Mesothelial cell of epicardium (in vitro differentiated cells): ENCODE measurements at places on chromosomes 2 and 18.

DNA sequence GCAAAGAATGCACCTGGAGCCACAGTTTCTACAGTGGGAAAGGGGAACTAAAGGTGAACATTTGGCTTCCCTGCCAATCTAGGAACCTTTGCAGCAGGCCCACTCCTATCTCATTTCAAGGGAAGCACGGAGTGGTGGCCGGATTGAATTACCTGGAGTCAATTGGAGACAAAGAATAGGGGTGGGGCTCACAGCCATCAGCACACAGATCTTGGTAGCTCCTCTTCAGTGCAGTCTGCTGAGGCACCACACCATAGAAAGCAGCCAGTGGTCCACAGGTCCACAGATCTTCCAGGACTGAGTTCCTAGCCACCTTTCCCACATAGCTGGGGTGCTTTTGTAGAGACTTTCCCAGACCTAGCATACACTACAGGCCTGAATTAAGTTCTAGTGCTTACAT, 43.5 kb upstream of the NXPH2 start:
- H3K36me3 ChIP-seq: no peaks in the 10 kb centered on the region
- peaks cover 5% of the 10 kb centered on the region for H3K4me1 ChIP-seq
- DNase-seq: no peak
- no peaks in the 10 kb centered on the region for H3K27me3 ChIP-seq

- no peaks in the 10 kb centered on the region for H3K4me1 ChIP-seq
- H3K27me3 ChIP-seq: no peaks in the 10 kb centered on the region
- H3K4me3 ChIP-seq: no peak overlapping the region
- DNase-seq: no peak
These were observed 60.3 kb downstream of the STEAP3 start for GRCh38 chr2:119283873-119284331.

GRCh38 chr2:235879116-235879515, 289.1 kb downstream of the GBX2 start:
- H3K4me3 ChIP-seq: no peak overlapping the region
- no peaks in the 10 kb centered on the region for H3K27me3 ChIP-seq
- no peak overlapping the region for H3K27ac ChIP-seq
- DNase-seq: no peak
- H3K4me1 ChIP-seq: peaks cover 2% of the 10 kb centered on the region

GRCh38 chr18:48928787-48929186, 22.0 kb downstream of the SMAD7 start:
- peak overlapping the region; percentile 57 for H3K4me3 ChIP-seq
- no peak for DNase-seq
- H3K4me1 ChIP-seq: peaks cover 98% of the 10 kb centered on the region
- H3K36me3 ChIP-seq: no peaks in the 10 kb centered on the region

- no peaks in the 10 kb centered on the region for H3K36me3 ChIP-seq
- H3K4me3 ChIP-seq: no peak overlapping the region
- no peak overlapping the region for H3K27ac ChIP-seq
- H3K4me1 ChIP-seq: peaks cover 12% of the 10 kb centered on the region
- peaks cover 11% of the 10 kb centered on the region for H3K27me3 ChIP-seq
- DNase-seq: no peak
These were observed 121.4 kb upstream of the HDAC4 start for GRCh38 chr2:239522002-239522739.

- H3K4me3 ChIP-seq: no peak overlapping the region
- no peaks in the 10 kb centered on the region for H3K36me3 ChIP-seq
- DNase-seq: no peak
- no peak overlapping the region for H3K27ac ChIP-seq
- no peaks in the 10 kb centered on the region for H3K27me3 ChIP-seq
These were observed 56.9 kb upstream of the HAAO start for GRCh38 chr2:42849311-42849710.

- H3K4me1 ChIP-seq: no peaks in the 10 kb centered on the region
- peaks cover 57% of the 10 kb centered on the region for H3K36me3 ChIP-seq
- H3K27me3 ChIP-seq: no peaks in the 10 kb centered on the region
- no peak for DNase-seq
- no peak overlapping the region for H3K27ac ChIP-seq
These were observed 98.0 kb downstream of the AAK1 start for GRCh38 chr2:69545477-69545932.

DNA sequence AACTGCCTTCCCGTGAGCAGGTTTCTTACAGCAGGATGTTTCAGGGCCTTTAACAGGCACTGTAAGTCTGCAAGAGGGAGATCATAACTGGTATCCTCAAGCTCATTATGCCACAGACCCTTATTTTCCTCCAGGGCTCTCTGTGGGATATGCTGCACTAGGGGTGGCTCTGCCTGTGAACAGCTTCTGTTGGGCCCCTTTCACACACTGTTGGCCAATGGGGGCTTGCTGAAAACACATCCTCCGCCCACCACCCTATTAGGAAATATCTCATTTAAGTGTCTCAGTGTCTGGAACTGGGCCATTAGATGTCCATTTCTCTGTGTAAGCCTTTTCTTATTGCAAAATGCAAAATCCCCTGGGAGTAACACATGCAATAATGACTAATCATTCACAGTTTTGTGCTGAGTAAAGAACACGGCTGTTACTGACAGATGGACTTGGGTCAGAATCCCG, 414.3 kb upstream of the HS6ST1 start:
- no peak overlapping the region for H3K4me3 ChIP-seq
- peaks cover 34% of the 10 kb centered on the region for H3K4me1 ChIP-seq
- no peak for DNase-seq
- H3K36me3 ChIP-seq: peaks cover 14% of the 10 kb centered on the region
- no peaks in the 10 kb centered on the region for H3K27me3 ChIP-seq

DNA sequence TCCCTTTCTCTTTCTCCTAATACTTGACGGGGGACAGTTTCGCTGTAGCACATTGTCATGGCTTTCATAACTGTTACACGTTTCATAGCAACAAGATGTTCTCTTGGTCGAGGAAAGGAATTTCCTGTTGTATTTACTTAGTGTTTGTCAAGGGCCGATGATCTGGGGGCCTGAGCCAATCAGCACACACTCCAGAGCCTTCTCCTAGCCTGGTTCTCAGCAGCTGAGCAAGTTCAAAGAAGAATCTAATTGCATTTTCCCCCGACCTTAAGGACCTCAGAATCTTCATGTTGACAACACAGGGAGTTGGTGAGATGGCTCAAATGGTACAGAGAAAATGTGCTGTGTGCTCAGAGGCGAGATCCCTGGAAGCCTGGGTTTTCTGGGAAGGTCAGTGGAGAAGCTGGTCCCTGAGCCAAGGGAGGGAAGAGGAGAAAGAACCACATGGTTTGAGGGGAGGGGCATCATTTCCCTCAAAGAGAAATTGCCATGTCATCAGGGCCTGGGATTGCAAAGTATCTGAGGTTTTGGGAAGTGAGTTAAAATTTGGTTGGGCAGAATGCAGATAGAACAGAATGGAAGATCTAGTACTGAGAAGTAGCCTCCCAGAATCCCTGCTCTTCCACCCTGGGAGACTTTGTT, 76.9 kb upstream of the AGAP1 start:
- H3K4me1 ChIP-seq: no peaks in the 10 kb centered on the region
- H3K27ac ChIP-seq: no peak overlapping the region
- peaks cover 2% of the 10 kb centered on the region for H3K27me3 ChIP-seq
- no peak overlapping the region for H3K4me3 ChIP-seq

- H3K4me1 ChIP-seq: peaks cover 27% of the 10 kb centered on the region
- peaks cover 4% of the 10 kb centered on the region for H3K36me3 ChIP-seq
- peak overlapping the region; percentile 73 for H3K27ac ChIP-seq
- DNase-seq: no peak
- no peaks in the 10 kb centered on the region for H3K27me3 ChIP-seq
These were observed 480.3 kb downstream of the MEIS1 start for GRCh38 chr2:66915237-66915636.

DNA sequence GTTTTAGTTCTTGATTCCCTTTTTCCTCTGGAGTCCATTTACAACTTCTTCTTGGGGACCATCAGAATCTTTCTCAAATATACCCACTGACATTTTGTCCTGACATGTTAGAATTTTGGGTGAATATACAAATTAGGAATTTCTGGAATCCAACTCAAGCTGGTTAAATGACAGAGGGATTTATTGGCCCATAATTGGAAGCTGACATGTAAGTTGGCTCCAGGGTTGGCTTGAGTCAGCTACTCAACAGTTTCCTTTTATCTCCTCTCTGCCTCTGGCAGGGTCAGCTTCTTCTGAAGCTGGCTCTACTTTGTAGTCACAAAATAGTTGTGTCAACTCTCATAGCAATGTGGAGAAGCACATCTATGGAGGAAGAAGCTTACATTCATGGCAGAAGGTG, 36.6 kb upstream of the PPP1R1C start:
- H3K4me1 ChIP-seq: peaks cover 27% of the 10 kb centered on the region
- H3K27me3 ChIP-seq: no peaks in the 10 kb centered on the region
- no peak for DNase-seq
- no peak overlapping the region for H3K27ac ChIP-seq

GRCh38 chr18:7417727-7418126, 149.4 kb upstream of the PTPRM start:
- H3K27ac ChIP-seq: no peak overlapping the region
- DNase-seq: no peak
- peaks cover 29% of the 10 kb centered on the region for H3K4me1 ChIP-seq
- H3K27me3 ChIP-seq: no peaks in the 10 kb centered on the region
- no peaks in the 10 kb centered on the region for H3K36me3 ChIP-seq

GRCh38 chr2:241489733-241490680, 18.4 kb downstream of the STK25 start:
- peaks cover 4% of the 10 kb centered on the region for H3K4me1 ChIP-seq
- no peak overlapping the region for H3K4me3 ChIP-seq
- no peak overlapping the region for H3K27ac ChIP-seq
- DNase-seq: no peak
- H3K27me3 ChIP-seq: no peaks in the 10 kb centered on the region

DNA sequence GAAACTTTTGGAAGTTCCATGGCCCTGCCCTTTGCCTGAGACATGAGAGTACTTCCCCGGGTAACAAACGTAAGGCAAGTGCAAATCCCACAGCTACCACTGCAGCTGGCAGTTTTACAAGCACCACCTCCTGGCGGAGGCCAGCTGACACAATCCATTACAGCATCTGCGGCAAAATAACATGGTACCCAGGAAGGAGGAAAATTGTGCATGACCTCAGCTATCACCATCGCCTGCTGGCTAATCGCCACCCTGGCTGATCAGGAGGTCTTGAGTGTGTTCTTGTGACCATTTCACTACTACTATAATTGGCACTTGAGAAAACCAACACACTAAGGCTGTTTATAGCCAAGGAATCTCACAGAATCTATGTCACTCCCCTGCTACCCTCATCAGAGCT, 71.7 kb upstream of the SERPINE2 start:
- H3K4me3 ChIP-seq: no peak overlapping the region
- H3K4me1 ChIP-seq: no peaks in the 10 kb centered on the region
- no peaks in the 10 kb centered on the region for H3K36me3 ChIP-seq
- H3K27me3 ChIP-seq: peaks cover 7% of the 10 kb centered on the region
- H3K27ac ChIP-seq: no peak overlapping the region
